ENCODE measurements at places on chromosomes 2 and 18.

DNA sequence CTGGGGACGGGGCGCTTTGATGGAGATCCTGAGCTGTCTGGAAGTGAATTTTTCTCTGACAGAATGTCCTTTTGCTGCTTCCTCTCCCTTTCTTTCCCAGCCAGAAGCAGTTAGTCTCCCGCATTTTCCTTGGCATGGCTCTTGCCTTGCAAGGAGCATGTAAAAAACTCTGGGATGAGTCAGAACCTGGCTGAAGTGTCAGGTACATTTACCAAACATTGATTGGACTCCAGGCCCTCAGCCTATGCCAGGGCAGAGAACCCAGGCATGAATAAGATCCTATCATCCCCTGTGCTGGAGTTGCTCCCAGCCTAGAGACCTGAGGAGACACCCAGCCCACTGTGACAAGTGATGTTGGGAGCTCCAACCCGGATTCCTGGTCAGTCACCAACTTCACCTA, 21.6 kb downstream of the STON1 start:
- H3K4me3 ChIP-seq, result no peak overlapping the region
- H3K4me1 ChIP-seq, result no peaks in the 10 kb centered on the region
- DNase-seq, result no peak
- peaks cover 3% of the 10 kb centered on the region for H3K27me3 ChIP-seq

DNA sequence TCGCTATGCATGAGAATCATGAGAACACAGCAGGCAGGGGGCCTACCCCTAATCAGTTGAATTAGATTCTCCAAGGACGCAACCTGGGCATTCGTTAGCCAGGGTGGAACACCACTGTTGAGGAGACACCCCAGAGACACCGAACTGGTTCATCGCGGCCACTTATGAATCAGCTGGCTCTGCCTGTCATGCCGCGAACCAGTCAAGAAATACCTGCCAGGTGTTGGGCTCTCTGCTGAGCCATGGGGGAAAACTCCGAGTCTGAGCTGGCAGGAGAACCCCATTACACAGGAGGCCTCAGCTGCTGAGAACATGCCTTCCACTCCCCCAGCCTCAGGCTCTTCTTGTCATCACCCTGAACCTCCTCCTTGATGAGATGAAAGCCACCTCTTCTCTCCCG, 184.3 kb downstream of the SMAD7 start:
- H3K27me3 ChIP-seq, result no peaks in the 10 kb centered on the region
- H3K4me1 ChIP-seq, result no peaks in the 10 kb centered on the region
- no peak for DNase-seq

GRCh38 chr2:231482806-231483391, 18.6 kb upstream of the NCL start:
- H3K27me3 ChIP-seq, result peaks cover 3% of the 10 kb centered on the region
- H3K4me1 ChIP-seq, result peaks cover 3% of the 10 kb centered on the region
- peak; percentile 64 for DNase-seq
- H3K36me3 ChIP-seq, result no peaks in the 10 kb centered on the region

- no peaks in the 10 kb centered on the region for H3K36me3 ChIP-seq
- no peaks in the 10 kb centered on the region for H3K4me1 ChIP-seq
- H3K27me3 ChIP-seq, result no peaks in the 10 kb centered on the region
- no peak overlapping the region for H3K27ac ChIP-seq
- no peak for DNase-seq
These were observed 360.4 kb downstream of the ZNF516 start for GRCh38 chr18:76134628-76135027.

DNA sequence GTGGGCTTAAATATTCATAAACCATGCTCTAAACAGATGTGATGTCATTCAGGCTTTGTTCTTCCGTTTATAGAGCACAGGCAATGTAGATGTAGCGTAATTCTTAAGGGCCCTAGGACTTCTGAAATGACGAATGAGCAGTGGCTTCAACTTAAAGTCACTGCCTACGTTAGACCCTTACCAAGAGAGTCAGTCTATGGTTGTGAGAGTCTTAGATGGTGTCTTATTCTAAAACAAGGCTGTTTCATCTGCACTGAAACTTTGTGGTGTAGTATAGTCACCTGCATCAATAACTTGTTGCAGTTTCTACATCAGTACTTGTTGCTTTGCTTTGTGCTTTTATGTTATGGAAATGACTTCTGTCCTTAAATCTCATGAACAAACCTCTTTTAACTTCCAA, 56.0 kb downstream of the PIK3C3 start:
- no peak overlapping the region for H3K4me3 ChIP-seq
- no peak for DNase-seq
- H3K27ac ChIP-seq, result no peak overlapping the region
- H3K4me1 ChIP-seq, result peaks cover 2% of the 10 kb centered on the region
- peaks cover 38% of the 10 kb centered on the region for H3K36me3 ChIP-seq
- no peaks in the 10 kb centered on the region for H3K27me3 ChIP-seq

DNA sequence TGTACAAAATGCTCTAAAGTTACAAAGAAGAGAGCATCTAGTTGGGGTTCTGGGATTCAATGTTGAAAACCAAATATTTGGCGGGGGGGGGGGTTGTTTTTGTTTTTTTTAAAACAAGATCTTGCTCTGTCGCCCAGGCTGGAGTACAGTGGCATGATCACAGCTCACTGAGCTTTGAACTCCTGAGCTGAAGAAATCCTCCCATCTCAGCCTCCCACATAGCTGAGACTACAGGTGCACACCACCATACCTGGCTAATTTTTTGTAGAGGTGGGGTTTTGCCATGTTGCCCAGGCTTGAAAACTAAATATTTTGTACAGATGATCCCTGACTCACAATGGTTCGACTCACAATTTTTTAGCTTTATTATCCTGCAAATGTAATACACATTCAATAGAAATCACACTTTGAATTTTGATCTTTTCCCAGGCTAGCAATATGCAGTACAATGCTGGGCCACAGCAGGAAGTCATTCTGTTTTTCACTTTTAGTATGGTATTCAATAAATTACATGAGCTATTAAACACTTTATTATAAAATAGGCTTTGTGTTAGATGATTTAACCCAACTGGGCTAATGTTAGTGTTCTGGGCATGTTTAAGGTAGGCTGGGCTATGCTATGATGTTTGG, 7.6 kb downstream of the BARD1 start:
- no peak overlapping the region for H3K27ac ChIP-seq
- H3K36me3 ChIP-seq, result peaks cover 2% of the 10 kb centered on the region
- no peak overlapping the region for H3K4me3 ChIP-seq
- no peaks in the 10 kb centered on the region for H3K27me3 ChIP-seq

- peak overlapping the region; percentile 80 for H3K4me3 ChIP-seq
- no peak for DNase-seq
- H3K4me1 ChIP-seq, result peaks cover 16% of the 10 kb centered on the region
- H3K27ac ChIP-seq, result peak overlapping the region; percentile 38
These were observed 3.7 kb downstream of the ODC1 start for GRCh38 chr2:10444463-10444862.

Measured in memory B cell (primary cell).